ENCODE measurements at places on chromosomes 2 and 18.

- no peak for DNase-seq
Observed at GRCh38 chr2:236638707-236639106, 69.1 kb downstream of the ACKR3 start.

- DNase-seq: no peak
Observed at GRCh38 chr2:12552092-12552491, 164.6 kb upstream of the TRIB2 start.

GRCh38 chr2:239937866-239938640, 87.1 kb downstream of the NDUFA10 start:
- DNase-seq: no peak

DNA sequence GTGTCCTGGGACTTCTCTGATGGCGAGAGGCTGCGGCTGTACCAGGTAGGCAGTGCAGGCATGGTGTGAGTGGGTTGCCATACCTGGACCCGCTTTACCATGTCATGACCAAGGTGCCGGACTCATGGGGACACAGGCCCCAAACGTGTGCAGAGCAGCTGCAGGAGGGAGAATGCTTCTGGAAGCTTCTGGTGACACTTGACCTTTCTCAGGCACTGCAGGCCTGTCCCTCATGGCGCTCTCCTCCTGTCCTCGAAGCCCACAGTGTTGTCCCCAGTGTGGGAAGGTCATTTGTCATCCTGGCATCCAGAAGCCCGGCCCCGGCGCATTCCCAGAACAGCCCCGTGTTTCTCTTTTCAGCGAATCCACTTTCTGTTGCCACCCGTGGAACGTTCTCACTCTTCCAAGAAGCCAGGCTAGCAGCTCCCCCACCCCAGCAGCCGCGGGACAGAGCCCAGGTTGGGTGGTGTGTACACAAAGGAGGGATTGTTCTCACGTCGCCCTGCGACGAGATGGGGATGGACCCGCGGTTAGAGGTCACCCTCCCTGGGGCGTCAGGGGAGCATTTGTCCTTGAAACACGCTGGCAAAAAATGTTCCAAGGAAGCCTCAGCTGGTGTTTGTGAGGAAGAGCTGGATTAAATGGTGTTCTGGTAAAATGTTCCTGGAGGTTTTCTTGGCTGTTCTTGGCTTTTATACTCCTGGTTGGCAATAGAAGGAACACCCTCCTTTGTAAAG, 43.7 kb downstream of the SH3BP4 start:
- DNase-seq: no peak

DNA sequence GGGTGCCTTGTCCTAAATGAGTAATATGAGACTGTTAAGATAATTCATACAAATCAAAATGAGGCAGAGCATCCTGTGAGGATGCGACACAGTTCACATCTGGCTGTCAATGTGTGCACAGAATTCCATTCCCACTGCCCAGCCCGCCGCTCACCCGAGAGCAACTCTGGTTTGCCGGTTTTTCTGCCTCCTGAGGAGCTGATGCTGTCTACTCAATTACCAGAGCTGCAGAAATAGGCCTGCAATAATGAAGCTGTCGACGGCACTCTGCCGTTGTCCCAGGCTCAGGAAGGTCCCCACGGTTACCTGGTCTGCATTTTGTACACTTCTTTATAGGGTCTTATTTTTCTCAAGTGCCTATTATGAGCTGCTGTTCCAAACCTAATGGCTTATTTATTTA, 55.7 kb upstream of the LYPD1 start:
- peak; percentile 31 for DNase-seq

DNA sequence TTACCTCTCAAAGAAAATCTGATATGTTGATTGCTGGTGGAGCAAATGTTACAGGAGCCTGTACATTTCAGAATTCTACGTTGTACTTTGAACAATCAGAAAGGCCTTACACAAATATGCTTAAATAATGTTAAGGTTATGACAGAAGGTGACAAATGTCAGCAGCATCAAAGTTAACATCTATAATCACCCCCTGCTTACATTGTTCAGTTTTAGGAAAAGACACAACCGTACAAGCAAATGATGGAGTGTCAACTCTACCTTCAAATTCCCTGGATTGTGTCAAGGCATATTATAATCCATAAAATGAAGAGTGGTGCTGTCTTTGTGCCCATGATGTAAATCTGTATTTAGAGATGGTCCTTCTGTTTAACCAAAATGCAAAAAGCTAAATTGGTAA, 465.5 kb downstream of the ARHGAP15 start:
- no peak for DNase-seq

DNA sequence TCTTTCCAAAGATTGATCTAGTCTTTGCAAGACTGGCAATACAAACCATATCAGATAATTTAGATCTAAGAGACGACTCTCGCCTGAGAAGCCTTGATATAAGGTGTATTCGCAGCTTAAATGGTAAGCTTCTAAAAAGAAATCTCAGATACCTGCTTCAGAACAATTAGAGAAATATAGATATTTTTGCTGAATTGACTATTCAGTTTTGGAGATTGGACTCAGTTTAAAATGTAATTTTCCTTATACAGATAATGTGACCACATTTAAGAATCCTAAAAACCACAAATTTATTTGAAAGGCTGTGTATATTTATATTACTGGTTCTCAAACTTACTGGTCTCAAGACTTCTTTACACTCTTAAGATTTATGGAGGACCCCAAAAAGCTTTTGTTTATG, 15.4 kb downstream of the PAPOLG start:
- no peak for DNase-seq

GRCh38 chr2:148906124-148906523, 31.1 kb downstream of the KIF5C start:
- no peak for DNase-seq

DNA sequence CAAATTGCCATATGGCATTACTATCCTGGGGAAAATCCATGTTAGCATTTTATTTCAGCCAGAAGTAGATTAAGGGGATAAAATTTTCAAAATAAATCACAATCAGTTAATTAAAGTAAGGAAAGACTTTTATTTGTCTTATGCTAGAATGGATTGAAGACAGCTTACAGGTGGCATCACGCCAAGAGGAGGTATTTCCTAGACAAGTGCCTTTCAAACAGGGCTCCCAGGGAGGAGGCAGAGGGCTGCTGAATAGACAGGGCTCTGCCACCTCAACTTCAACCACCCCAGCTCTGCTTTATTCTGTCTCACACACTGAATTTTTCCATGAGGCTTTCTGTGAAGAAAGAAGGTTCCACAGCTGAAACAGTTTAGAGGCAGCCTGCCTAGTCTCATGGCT, 12.2 kb downstream of the CCDC68 start:
- DNase-seq: peak; percentile 66

- no peak for DNase-seq
Observed at GRCh38 chr2:2901384-2902345, 476.0 kb downstream of the EIPR1 start.

- no peak for DNase-seq
Observed at GRCh38 chr2:48699348-48699930, 56.1 kb downstream of the LHCGR start.

GRCh38 chr2:233766416-233766815, 6.3 kb downstream of the UGT1A1 start:
- DNase-seq: no peak

- no peak for DNase-seq
Observed at GRCh38 chr2:230922951-230923717, 1.9 kb downstream of the GPR55 start.

DNA sequence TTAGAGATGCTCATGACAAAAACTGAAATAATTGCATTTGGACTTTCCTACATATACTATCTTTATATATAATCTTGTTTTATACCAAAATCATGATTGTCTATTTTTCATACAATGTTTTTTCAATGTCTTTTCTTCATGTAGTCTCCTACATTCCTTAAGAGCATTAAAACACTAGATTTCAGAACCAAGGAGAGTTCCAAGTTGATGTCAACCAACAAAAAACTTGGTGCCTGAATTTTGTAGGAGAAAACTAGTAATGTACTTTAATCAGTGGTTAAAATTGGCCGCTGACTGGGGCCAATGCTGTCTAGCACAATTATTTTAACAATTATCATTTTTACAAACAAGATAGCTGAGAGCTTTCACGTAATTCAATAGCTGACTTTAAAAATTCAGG, 678.8 kb downstream of the DCC start:
- DNase-seq: no peak

- DNase-seq: no peak
Observed at GRCh38 chr2:97996679-97997078, 931 bp upstream of the TMEM131 start.

- DNase-seq: no peak
Observed at GRCh38 chr2:112919086-112919485, 8.1 kb downstream of the IL37 start.

- no peak for DNase-seq
Observed at GRCh38 chr2:174085781-174086180, 120.6 kb upstream of the SP3 start.

- DNase-seq: peak; percentile 18
Observed at GRCh38 chr2:27501042-27501441, 4.4 kb downstream of the GCKR start.

- no peak for DNase-seq
Observed at GRCh38 chr2:158728422-158728821, 66.7 kb upstream of the DAPL1 start.

DNA sequence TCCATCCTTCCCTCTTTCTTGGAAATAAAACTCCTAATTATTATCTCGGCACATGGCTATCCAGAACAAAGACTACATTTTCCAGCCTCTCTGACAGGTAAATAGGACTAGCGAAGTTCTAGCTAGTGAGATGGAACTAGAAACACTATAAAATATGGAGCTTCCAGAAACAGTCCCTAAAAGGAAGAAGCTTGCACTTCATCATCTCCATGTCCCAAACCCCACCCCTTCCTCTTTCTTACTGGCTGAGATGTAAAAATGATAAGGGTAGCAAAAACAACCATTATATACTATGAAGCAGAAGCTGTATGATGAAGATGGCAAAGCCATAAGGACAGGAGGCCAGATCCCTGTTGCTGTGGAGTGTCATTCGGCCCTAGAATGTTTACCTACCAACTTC, 11.7 kb upstream of the ACTR2 start:
- DNase-seq: no peak

GRCh38 chr18:23752796-23753195, 63.5 kb downstream of the LAMA3 start:
- DNase-seq: no peak

GRCh38 chr2:110115291-110116032, at the start of gene MALL:
MALL (minus strand) TSS chr2:110115822; CDS start chr2:110115792, 30 bp downstream.
- peak; percentile 66 for DNase-seq

GRCh38 chr2:101273056-101273455, 20.4 kb downstream of the CNOT11 start:
- DNase-seq: no peak

DNA sequence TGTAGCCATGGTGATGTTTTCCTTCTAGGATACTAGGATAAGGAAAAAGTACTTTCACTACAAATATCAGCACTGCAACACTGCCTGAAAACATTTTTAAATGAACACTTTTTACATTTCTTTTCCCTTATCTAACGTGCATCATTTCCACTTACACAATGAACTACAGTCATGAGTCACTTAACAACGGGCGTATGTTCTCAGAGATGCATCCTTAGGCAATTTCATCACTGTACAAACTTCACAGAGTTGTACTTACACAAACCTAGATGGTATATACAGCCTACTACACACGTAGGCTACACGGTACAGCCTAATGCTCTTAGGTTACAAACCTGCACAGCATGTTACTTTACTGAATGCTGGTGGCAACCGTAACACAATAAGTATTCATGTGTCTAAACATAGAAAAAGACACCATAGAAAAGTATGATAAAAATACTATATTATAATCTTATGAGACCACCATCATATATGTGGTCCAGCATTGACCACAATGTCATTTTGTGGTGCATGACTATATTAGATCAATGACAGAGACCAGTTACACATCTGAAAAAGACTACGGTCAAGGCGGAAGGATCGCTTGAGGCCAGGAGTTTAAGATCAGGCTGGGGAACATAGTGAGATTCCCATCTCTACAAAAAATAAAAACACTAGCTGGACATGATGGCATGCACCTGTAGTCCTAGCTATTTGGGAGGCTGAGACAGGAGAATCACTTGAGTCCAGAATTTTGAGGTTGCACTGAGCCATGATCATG, 39.8 kb downstream of the WDR33 start:
- DNase-seq: no peak

DNA sequence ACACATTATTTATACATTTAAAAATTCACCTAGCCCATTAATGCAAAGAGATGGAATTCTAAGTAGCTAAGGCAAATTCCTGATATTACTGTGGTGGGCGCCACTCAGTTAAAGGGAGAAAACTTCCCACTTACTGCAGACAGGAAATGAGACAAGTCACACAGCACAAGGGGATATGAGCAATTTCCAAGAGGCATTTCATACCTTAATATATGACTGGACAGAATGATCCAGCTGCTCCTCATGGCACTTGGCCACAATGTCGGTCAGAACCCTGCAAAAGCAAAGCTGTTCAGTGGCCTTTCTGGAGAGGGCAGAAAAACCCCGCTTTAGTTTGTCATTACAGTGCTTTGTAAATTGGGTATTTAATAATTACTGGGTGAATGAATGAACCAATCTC, 121.4 kb upstream of the CCDC195 start:
- no peak for DNase-seq

DNA sequence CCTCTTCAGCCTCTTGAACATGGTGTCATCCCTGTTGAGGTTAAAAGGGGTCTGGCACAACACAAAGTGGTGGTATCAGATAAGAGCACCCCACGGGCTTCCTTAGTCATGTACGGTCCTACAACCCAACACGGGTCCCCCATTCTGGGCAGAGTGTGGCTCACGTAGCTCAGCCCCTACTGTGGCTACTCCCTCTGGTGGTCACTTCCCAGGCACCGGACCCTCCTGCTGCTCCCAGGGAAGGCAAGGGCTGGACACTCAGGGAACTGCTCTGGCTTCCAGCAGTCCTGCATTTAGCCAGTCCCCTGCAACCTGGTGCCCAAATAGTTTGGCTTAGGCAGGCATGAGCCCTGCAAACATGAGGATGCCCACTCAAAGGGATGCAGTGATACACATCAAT, 58.6 kb downstream of the GALNT14 start:
- no peak for DNase-seq

- no peak for DNase-seq
Observed at GRCh38 chr18:1760901-1761300, 810.4 kb downstream of the METTL4 start.

- DNase-seq: no peak
Observed at GRCh38 chr18:41058351-41059125, 896.5 kb upstream of the PIK3C3 start.

- peak; percentile 13 for DNase-seq
Observed at GRCh38 chr2:46379213-46380037, 82.2 kb downstream of the EPAS1 start.

GRCh38 chr2:148507970-148508369, 136.6 kb upstream of the EPC2 start:
- no peak for DNase-seq

DNA sequence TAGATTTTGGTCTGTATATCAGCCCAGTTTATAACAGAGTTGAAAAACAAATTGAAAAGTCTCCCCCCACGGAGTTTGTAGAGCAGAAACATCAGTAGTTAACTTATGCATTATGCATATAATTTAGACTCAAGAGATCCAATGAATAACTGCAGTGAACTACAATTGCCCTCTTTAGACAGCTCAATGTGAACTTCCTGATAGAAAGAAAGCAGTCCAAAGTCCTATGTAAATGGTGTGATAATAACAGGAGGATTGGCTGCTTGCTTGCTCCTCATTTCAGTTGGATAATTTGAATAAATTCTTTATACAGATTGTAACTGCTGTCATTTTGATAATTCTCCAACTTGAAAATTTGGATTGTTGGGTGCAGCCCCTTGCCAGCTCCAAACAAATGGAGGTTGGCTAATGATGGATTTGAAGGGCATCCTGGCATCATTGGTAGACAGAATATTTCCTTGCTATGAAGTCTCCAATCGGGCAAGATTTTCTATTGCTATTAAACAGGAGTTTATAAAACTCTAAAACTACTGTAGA, 297.1 kb downstream of the ASXL3 start:
- DNase-seq: no peak

- no peak for DNase-seq
Observed at GRCh38 chr2:65366595-65367125, 65.7 kb downstream of the SPRED2 start.
